ENCODE measurements at places on chromosomes 3 and 15.

DNA sequence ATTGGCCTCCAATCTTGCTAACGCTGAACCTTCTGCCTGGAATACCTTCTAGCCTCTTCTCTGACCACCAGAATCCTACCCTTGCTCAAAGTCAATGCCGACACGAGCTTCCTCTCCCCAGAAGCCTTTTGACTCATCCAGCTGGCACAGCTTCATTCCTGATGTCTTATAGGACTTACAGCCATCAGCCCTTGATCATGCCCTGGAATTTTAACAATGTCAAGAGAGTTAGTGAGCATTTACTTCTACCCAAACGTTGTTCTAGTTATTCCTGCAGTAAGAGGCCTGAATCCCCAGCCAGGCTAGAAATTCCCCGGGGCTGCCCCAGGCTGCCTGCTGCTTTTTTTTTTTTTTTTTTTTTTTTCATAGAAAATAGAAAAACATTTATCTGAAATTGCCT is 3.9 kb downstream of the CYP1A2 start:
- no peak for DNase-seq

- no peak for DNase-seq
These were observed 43.2 kb downstream of the ARHGEF26 start for GRCh38 chr3:154164387-154164786.

DNA sequence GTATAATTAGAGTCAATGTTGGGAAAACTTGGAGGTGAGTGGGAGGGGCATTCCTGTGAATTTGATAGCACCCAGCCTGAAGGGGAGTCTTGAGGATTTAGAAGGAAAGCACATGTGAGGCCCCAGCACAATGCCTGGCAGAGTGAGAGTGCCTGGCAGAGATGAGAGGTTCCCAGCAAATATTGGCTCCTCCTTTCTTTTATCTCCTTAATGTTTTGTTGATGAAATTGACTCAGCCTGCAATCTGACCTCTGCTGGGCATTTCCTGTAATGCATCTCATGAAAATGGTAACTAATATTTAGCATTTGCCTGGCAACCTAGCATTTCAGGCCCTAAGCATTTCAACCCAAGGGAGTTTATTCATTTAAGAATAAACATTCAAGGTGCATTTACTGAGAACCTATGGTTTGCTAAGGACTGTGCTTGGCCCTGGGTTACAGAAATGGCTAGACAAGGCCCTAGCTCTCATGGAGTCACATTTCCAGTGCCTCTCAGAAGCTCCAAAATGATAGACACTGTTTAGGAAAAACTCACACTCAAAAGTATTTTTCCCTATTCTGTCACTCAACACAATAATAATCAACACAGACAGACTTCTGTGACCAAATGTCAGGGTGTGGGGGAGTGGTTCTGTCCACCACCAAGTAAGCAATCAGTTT is 19.0 kb downstream of the PDHB start:
- peak; percentile 27 for DNase-seq

DNA sequence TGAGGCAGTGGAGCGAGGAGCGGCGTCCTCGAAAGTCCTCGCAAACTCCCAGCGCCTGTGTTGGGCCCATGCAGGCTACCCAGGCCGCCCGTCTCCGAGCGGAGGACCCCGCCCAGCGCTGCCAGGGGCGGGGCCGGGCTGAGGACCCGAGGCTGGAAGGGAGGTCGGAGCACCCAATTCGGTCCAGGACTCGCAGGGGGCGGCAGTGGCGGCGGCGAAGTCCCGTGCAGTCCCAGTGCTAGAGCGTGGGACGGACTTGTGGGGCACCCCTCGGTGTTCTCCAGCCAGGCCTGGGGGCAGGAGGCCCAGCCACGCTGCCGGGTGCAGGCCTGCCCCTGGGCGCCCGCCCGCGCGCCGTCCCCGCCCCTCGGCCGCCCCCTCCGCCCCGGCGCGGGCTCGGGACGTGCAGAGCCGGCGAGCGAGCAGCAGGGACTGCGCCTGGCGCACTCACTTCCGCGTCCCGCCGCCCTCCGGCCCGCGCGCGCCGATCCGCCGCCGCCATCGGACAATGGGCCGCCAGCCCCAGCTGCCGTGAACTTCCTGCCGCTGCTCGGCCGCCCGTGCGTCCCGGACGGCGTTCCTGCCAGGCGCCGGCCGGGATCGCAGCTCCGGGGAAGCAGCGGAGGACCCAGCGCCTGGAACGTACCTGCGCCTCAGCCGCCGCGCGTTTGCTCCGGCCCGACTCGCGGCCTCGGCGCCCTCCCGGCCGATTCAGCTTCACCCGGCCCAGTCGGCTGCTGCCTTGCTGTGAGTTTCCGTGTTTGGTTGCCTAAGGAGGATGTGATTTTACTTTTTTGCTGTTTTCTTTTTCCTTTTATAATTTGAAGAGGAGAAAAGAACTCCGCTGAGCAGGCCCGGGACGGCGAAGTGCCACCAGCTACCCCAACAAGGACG is 596 bp upstream of the LIMD1 start:
- no peak for DNase-seq

DNA sequence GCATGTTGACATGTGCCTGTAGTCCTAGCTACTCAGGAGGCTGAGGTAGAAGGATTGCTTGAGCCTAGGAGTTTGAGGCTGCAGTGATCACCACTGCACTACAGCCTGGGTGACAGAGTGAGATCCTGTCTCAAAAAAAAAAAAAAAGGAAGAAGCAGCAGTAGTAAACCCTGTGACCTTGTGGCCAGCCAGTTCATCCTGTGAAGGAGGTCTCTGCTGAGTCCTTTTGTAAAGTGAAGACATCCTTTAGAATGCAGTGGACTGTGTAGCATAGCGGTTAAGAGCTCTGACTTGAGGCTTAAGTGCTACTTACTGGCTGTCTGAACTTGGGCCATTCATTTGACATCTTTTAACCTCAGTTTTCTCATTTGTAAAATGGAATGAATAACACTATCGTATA is 8.3 kb downstream of the EXOSC7 start:
- no peak for DNase-seq

GRCh38 chr3:59372346-59372745 is 322.5 kb upstream of the CFAP20DC start:
- no peak for DNase-seq

All from renal cortex interstitium (tissue), 15 donors.